ENCODE measurements at places on chromosomes 6 and 20.

DNA sequence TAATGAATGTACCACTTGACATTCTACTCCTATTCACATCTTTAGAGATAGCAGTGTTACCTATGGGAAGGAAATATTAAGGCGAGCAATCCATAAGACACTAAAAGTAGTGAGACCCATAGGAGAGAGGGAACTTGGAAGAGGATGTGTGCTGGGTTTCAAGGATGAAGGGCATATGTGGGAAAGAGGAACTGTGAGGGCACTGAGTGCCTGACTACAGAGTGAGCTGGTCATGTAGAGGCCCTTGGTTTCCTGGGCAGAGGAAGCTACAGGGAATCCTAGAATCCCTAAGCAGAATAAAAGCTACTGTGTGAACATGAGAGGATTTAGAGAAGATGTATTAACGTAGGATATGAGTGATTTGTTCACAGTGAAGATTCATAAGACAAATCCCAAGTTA is 262.8 kb downstream of the FARS2 start:
- no peak for DNase-seq

GRCh38 chr20:34404803-34405202 is 41.7 kb downstream of the ITCH start:
- DNase-seq: peak; percentile 12

GRCh38 chr6:152146385-152146784 is 338.9 kb downstream of the ESR1 start:
- DNase-seq: no peak

GRCh38 chr6:131470534-131470933 is 102.5 kb upstream of the ARG1 start:
- no peak for DNase-seq

DNA sequence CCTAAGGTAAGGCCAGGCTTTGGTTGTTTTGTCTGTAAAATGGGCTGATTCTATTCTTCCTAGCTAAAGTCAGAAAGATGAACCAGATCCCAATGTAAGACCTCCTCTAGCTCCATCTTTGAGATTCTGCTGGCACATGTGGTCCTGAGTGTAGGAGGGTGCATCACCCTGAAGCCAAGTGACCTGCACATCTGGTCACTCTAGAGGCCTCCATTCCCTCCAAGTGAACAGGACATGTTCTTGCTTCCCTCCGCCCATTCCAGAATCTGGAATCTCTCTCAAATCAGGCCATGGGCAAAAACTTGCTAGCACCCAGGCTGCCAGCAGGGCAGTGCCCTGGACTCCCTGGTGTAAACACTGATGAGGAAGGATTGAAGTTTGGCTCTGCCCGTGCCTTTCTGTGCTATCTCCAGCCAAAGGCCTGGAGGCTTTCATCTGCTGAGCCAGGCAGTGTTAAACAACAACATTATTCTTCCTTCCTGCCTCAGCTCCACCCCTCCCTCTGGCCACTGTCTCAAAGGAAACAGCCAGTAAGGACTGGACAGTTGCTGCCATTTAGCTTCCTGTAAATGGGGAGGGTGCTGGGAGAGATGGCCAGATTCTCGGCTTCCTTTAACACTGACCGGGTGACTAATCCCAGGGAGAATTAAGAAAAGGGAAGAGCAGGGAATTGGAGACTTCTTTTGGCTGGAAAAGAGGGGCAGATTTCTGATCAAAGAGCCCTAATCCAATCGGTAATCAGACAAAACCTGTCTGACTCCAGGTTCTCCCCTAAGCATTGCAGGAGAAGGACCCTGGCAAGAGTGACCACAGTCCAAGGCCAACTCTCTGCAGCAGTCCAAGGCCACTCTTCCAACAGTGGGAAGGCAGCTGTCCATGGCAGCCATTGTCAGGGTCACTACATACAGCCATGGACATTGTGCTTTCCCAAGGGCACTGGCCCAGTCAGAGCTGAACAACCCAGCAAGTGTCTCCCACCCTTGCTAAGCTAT is 19.5 kb upstream of the ADGRF1 start:
- no peak for DNase-seq

DNA sequence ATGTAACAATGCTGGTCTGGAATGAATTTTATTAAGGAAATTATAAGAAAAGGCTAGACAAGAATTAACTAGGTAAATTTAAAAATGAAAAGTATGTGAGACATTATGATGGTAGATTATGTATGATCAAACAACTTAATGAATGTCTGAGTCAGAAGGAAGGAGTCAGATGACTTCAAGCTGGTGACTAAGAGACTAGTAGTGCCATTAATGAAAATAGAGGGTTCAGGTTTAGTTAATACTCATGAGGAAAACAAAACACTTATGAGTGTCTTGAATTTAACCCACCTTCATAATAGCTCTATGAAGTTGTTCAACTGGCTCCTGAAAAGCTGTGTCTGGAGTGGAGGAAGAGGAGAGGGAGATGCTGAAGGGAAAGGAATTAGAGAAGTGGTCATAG is 256.3 kb downstream of the ADGRB3 start:
- no peak for DNase-seq

- no peak for DNase-seq
Observed at GRCh38 chr6:16108921-16109658, 19.8 kb upstream of the MYLIP start.

- peak; percentile 14 for DNase-seq
Observed at GRCh38 chr20:32359633-32360332, 1.7 kb downstream of the ASXL1 start.

- peak; percentile 2 for DNase-seq
Observed at GRCh38 chr6:106124437-106125430, 38.6 kb downstream of the PRDM1 start.

GRCh38 chr6:14476793-14477531 is 359.4 kb downstream of the CD83 start:
- no peak for DNase-seq

GRCh38 chr6:159808647-159809046 is 8.6 kb downstream of the PNLDC1 start:
- no peak for DNase-seq
